NAMALWA (cell line): ENCODE measurements at places on chromosomes 3 and 15.
A peak's percentile ranks its signal among the peaks of the same experiment; 100 is the strongest.

- no peak for DNase-seq
These were observed 23.9 kb downstream of the SLTM start for GRCh38 chr15:58909616-58910015.

GRCh38 chr15:40340740-40341400, at the start of gene CCDC9B:
TSS of gene CCDC9B (minus strand) at chr15:40340939. CDS start at chr15:40340819, 120 bp downstream.
- no peak for DNase-seq

DNA sequence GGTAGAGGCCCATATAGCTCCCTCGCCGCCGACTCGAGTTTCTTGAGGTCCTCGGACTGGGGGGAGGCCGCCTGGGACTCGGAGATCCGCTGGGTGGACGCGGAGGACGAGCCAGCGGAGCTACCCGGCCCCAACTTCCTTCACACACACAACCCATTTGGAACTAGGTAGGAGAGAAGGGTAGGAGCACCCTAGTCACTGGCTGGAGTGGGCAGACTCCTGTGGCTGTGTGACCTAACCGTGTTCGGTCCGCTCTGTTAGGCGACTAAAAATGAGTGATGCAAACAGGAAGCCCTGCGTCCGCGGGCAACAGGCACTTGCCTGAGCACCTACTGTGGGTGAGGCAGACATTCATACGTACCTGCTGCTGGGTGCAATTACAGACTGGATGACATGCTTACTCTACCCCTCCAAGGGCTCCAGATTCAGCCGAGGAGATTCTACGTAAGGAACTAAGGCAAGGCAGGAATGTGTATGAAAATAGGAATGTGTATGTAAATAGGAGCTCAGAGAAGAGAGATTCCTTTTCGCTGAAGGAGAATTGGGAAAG, 4.6 kb upstream of the SIN3A start:
- peak; percentile 77 for DNase-seq

GRCh38 chr15:99993262-99993661, 260.0 kb upstream of the LYSMD4 start:
- no peak for DNase-seq

DNA sequence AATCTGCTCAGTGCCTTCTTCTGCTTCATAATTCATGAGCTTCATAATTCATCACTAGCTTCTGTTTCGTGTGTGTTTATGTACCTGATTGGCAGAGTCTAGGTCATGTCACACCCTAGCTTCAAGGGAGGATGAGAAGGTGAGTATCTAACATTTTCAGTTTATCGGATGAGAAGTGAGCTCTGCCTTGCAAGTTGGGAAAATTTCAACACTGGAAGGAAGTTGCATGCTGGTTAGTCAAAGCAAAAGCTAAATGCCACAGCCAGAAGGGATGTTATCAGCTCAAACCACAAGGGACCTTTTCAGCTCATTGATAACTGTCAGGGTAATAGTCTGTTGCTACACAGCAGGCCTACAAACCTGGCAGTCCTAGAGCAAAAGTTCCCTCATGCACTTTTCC, 7.3 kb upstream of the TNFSF10 start:
- no peak for DNase-seq

- no peak for DNase-seq
These were observed 211.9 kb upstream of the ARRDC4 start for GRCh38 chr15:97748576-97748975.
